ENCODE measurements at places on chromosomes 7 and 10.

DNA sequence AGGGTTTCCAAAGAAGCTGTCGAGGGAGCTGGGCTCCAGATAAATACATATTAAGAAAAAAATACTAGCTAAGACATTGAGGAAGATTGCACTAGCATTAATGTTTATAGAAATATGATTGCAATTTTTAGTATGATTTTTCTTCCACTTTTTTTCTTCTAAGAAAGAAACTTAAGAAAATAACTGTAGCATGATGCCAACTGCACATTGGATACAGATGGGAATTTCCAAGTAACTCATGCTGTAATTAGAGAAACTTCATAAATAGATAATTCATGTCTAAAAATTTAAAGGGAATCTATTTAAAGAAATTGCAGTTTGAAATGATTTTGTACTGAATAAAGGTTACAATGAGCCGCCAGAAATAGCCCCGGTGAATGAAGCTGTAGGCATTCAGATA is 119.4 kb downstream of the POLR1F start:
- DNase-seq, result no peak

DNA sequence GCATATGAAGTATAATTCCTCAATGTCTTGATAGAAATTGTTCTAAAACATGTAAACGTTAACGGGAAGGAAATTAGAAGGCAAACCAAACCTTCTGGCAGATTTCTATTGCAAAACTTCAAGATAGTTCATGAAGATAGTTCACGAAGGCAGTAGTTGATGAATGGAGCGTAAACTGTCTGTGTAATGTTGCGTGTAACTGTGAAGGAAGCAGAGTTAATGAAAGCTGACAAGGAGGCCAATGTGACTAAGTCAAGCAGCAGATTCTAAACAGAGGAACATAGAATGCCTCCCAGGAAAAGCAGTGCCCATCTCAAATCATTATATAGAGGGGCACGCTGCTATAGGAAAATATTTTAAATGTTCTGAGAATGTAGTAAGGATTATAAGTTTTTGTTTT is 659.7 kb upstream of the IGFBP3 start:
- no peak for DNase-seq

DNA sequence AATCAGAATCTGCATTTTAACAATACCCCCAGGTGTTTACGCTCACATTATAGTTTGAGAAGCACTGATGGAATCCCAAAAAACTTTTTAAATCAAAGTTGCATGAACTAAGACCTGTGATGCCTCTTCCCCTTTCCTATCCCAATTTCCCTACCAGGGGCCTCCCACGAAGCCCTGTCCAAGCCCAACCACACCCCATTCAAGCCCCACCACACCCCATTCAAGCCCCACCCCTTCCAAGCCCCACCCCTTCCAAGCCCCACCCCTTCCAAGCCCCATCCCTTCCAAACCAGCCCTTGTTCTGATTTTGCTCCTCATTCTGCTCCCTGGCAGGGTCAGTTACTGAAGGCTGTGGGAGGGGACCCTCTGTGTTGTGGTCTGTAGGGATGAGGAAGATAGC is 9.8 kb upstream of the AQP1 start:
- no peak for DNase-seq

- no peak for DNase-seq
These were observed 136.3 kb downstream of the DOCK4 start for GRCh38 chr7:112069879-112070321.

GRCh38 chr10:61554925-61555324 is 101.7 kb upstream of the TMEM26 start:
- DNase-seq, result no peak

- DNase-seq, result no peak
These were observed 68.9 kb upstream of the AQP1 start for GRCh38 chr7:30842542-30843451.

DNA sequence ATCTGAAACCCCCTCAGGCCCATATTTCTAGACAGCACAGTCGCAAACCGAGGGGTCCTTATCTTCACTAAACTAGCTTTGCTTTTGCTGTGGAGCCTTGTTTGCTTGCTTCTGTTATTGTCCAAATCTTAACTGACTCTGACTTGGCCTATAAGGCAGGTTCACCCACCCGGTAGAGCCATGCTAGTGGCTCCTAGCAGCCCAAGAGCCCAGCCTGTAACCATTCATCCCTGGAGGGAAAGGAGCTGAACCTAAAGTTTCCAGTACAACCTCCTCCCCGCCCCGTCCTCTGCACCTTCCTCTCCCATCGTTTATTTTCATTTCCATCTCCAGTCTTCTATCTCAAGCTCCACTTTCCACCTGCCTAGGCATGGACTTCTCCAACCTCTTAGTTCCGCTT is 345.7 kb downstream of the PTPRN2 start:
- no peak for DNase-seq

DNA sequence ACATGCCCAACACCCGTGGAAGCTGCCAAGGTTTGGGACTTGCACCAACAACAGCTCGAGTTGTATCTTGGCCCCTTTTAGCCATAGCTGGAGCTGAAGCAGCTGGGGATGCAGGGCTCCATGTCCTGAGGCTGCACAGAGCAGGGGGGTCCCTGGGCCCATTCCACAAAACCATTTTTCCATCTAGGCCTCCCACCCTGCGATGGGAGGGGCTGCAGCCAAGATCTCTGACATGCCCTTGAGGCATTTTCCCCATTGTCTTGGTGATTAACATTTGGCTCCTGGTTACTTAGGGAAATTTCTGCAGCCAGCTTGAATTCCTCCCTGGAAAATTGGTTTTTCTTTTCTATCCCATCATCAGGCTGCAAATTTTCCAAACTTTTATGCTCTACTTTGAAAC is 637.8 kb upstream of the VSTM2A start:
- no peak for DNase-seq

DNA sequence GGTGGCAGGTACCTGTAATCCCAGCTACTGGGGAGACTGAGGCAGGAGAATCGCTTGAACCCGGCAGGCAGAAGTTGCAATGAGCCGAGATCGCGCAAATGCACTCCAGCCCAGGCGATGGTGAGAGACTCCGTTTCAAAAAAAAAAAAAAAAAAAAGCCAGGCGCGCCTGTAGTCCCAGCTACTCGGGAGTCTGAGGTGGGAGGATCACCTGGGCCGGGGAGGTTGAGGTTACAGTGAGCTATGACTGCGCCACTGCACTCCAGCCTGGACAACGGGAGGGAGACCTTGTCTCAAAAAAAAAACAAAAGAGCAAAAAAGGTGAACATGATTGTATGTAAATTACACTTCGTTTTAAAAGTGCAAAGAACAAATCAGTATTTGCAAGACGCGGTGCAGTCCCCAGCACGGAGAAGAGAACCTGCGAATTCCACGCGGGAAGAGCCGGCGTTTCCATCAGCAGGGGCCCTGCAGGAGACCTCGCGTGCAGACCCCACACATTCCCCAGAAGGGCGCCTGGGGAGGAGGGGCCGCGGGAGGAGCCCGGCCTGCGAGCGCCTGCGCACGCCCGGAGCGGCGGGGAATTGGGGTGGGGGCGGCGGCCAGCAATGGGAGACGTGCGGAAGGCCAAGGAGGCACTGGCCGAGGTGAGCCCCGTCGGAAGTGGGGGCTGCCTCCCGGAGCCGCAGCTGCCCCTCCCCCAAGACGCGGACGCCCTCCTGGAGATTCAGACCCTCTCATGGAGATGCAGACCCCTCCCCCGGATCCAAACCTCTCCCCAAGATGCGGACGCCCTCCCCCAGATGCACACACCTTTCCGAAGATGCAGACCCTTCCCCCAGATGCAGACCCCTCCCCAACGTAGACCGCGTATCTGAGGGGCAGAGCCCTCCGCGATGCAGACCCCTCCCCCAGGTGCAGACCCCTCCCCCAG is 16.7 kb upstream of the SUN1 start:
- DNase-seq, result peak; percentile 15

DNA sequence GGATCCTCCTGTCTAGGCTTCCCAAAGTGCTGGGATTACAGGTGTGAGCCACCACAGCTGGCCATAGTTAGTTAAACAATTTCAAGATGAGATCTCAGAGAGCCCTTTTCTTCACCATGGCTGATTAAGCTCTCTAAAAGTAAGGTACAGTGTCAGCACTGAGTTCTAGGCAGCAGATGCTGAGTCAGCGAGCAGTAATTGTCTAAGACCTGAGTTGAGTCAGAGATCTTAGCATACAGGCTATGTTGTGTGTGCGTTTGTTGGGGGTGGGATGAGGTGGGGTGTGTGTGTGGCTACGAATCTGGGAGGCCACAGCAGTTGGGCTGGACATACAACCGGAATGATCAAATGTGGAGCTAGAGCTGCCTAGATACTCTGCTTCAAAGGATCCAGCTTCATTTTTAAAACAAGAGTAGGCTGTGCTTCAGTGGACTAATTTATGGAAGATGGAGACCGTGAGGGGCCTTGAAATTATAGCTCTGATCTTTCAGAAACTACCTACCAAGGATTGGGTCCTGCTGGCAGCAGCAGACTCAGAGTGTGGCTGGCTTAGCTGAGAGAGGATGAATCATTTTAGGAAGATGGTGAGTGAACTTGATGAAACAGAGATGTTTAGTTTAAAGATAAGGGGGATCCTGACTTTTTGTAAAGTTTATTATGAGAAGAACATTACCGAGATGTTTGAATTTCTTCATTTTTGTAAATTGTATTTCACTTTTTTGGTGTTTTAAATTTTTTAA is 17.5 kb upstream of the MTPN start:
- no peak for DNase-seq

DNA sequence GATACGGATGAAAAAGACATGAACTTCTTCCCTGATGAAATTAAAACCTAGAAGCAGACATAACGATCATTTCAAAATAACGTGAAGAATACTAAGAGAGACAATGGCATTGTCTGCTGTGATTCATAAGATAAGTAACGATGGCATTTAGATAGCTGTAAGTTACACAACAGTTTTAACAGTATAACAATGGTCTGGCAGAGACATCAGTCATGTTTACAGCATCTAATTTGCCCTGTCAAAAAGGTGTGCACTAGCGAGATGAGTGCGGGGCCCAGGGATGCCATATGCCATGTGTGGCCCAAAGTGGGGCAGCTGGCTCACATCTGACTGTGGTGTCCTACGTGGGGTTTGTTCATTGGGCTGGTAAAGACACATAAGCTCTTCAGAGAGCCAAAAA is 55.7 kb upstream of the RHEB start:
- DNase-seq, result no peak

GRCh38 chr7:116249969-116250553 is 39.7 kb downstream of the TES start:
- no peak for DNase-seq

GRCh38 chr10:49194212-49194920 is 6.2 kb upstream of the TMEM273 start:
- no peak for DNase-seq

DNA sequence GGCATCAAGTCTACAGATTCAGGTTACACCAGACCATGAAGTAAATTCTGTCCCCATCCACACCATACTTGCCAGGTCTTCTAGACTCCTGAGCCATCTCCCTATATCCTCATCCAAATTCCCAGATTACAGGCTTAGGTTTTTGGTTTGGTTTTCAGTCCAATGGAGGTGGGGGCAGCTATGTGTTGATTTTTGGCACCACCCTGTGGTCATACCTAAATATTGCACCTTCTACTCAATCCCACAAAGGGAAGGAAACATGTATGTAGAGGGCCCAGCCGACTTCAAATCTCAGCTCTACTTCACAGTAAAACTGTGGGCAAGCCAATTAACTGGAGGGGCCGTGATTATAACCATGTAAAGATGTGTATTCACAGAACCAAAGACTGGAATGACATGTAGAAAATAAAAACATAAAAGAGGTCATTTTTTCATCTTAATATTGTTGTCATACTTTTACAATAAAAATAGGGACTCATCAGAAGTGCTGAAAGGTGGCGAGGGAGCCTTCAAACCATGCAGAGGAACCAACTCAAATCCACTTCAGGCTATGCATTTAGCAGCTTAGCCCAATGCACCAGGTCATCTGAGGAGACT is 19.8 kb downstream of the ERCC6 start:
- no peak for DNase-seq
